ENCODE measurements at places on chromosomes 4 and X. TPM values are rescaled to one million over a fixed set of nuclear protein-coding genes. Genes with fewer than 3 reads are reported as not detected.

Gene ATP2B3
- not detected for total RNA-seq

Gene NOX1
- 3.0 TPM for total RNA-seq

Gene XAGE1A
- not detected for total RNA-seq

Gene DMRTC1B
- total RNA-seq = 3.0 TPM

Gene PRRG1
- 27.5 TPM for total RNA-seq

Gene AKAP4
- total RNA-seq = 0.23 TPM

Gene NWD2
- total RNA-seq = under 0.01 TPM

Gene HERC6
- total RNA-seq = 6.9 TPM

Gene SLC2A9
- total RNA-seq = 2.7 TPM

Gene GRPR
- 6.1 TPM for total RNA-seq

Gene RTL3
- not detected for total RNA-seq

Gene APOO
- total RNA-seq = 21.9 TPM

Gene F8A2
- not detected for total RNA-seq

DNA sequence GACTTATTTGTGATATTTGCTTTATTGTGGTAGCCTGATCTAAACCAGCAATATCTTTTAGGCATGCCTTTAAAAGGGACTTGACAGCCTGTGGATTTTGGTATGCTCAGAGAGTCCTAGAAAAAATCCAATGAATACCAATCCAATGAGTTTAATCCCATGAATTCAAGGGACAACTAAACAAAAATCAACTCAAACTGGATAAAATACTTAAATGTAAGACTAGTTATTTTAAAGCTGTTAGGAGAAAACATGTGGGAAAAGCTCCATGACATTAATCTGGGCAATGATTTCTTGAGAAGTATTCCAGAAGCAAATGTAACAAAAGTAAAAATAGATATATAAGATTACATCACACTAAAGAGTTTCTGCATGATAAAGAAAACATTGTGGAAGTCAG is 711.5 kb upstream of the PITX2 start:
- DNase-seq = no peak

- DNase-seq = peak; percentile 76
These were observed at the start of gene NAAA for GRCh38 chr4:75940692-75941253. Gene NAAA (minus strand): TSS chr4:75941013. CDS start chr4:75940949, 64 bp downstream.

DNA sequence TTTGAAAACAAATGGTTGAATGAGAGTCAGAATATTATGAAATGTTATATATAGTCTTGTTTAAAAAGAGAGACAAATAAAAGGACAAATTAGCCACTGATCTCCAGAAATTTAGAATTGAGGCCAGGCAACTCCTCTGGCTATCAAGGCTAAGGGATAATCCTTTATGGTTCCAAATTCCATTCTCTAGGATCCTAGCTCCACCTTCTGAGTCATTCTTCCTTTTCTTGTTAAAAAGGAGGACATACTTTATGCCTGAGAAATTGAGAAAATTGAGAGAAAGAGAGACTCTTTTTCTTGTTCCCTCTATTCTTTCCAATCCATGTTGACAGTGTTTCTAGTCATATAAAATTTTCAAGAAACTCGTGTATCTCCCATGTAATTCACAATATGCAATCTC is 1299.5 kb downstream of the FSTL5 start:
- DNase-seq = no peak

GRCh38 chr4:75432683-75433082 is 81.5 kb downstream of the RCHY1 start:
- DNase-seq = peak; percentile 19

- peak; percentile 35 for DNase-seq
These were observed 511 bp downstream of the GABRB1 start for GRCh38 chr4:47031751-47032404.

GRCh38 chrX:22095286-22095685 is 63.2 kb downstream of the PHEX start:
- peak; percentile 17 for DNase-seq

DNA sequence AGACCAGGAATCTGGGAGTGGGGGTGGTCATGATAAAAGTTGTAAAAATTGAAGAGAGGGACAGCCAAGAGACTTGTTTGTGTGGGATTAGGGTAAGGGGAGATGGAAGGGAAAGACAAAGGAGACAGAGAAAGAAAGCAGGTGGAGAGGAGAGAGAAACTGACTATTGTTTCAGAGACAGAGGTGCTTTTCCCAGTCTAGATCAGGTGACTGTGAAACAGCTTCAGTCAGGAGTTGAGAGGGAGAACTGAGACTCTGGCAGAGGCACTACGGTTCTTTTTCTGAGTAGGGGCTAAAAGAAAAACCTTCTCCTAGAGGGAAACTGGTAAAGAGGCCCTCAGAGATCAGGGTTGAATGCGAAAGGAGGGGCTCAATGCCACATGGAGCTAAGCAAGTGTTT is 106.4 kb downstream of the KDR start:
- DNase-seq = no peak

DNA sequence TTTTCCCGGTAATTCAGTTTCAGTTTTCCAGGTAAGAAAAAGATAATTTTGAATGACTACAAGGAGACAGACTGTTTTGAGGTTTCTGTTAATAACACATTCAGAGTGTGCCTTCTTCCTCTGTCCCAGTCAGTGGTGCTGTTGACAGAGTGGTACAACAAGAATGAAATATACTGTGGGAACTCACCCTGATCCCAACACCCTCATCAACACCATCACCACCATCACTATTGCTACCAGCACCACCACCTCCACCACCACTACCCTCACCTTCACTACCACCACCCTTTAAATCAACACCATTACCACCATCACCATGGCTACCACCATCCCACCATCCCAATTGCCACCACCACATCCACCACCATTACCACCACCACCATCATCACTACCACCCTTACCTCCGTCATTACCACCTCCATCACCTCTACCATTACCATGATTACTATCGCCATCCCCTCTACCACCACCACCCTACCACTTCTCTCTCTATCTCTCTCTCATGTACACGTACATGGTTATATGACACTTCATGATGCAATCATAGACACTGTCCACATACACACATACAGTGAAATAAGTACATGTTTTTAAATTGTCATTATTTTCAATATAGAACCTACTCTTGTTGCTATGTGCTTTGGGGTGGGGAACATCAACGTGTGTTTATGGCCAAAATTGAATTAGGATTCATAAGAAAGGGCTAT is 91.5 kb downstream of the MAMLD1 start:
- no peak for DNase-seq

GRCh38 chr4:151376540-151376939 is 32.4 kb upstream of the FHIP1A start:
- DNase-seq = no peak

GRCh38 chr4:61860376-61860775 is 660.2 kb downstream of the ADGRL3 start:
- no peak for DNase-seq

DNA sequence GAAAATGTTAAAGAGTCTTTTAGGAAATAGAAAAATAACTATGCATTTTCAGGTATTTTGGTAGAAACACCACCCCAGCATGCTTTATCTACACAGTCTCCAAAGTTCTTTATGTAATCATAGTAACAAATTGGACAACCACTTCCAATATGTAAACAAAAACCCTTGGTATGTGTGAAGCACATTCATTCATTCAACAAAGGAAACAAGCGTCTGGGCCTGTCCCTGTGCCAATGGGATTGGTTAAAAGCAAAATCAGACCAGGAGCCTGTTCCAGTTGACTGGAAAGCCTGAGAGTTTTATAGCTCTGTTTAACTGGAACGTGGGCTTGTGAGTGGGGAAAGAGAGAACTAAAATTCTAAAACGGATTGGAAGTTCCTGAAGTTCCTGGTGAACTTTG is 41.3 kb upstream of the TENM3 start:
- DNase-seq = no peak

- no peak for DNase-seq
These were observed 28.8 kb downstream of the SH3TC1 start for GRCh38 chr4:8227771-8228318.

- DNase-seq = no peak
These were observed 235.1 kb downstream of the LDB2 start for GRCh38 chr4:16663307-16663706.

Measured in hepatocyte (in vitro differentiated cells).